ENCODE measurements at places on chromosomes 11 and 22.
A peak's percentile ranks its signal among the peaks of the same experiment; 100 is the strongest.

- no peak for DNase-seq
Observed at GRCh38 chr11:128326791-128327190, 260.6 kb downstream of the ETS1 start.

- no peak for DNase-seq
Observed at GRCh38 chr11:131925829-131926228, 555.4 kb downstream of the NTM start.

DNA sequence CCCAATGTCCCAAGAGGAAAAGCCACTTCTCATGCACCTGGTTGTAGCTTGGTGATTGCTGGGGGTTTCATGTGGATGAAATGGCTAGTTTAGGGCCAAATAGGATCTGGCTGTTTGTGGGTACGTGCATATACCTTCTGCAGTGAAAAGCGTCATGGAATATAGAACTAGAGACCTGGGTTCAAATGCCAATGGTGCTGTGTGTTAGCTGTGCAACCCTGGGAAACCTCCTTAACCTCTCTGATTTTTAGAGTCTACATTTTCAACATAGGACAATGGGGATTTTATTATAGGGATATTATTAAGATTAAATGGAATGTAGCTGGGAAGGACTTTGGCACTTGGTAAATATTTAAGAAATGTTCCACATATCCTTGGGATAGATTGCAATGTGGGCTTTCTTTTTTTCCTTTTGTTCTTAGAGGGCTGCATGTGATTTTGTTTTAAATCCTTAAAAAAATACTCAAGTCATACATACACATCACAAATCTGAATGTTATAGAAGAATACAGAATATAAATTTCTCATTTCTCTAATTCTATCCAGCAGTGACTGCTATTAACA is 112.6 kb upstream of the E2F8 start:
- no peak for DNase-seq

- DNase-seq = no peak
Observed at GRCh38 chr11:36148701-36149100, 140.5 kb downstream of the COMMD9 start.

GRCh38 chr11:64119700-64120099 is 46.2 kb downstream of the MACROD1 start:
- no peak for DNase-seq

- DNase-seq = no peak
Observed at GRCh38 chr11:115698243-115698642, 194.0 kb upstream of the CADM1 start.

DNA sequence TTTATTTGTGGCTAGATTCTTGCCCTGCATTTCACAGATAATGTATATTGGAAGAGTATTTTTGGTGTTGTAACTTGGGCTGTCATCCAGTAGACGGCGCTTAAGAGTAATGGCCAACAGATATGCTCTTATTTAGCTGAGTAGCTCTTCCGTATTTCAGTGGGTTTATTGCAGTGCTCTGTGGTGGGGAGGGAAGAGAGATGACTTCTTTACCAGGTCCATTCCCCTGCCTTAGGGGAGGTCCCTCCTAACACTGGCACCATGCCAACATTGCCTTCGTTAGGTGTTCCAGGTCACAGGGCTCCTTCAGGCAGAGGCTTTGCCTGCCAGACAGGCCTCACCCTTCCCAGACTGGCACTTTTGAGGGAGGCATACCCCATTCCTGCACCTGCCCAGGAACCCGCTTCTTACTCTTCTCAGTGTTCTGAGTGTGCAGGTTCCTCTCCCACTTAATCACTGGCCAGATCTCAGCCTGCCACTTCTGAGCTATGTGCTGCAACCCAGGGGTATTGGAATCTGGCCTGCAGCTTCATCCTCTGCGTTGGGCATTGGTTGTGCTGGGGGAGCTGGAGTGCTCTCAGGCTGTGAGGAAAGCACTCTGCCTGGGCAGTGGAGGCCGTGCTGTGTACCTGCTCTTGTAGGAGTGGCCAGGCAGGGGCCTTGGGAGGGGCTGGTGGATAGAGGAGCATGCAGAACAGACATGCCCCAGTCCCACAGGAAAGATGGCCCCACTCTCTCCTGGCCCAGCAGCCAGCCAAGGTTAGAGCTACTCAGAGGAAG is 29.4 kb upstream of the SLN start:
- DNase-seq = no peak

DNA sequence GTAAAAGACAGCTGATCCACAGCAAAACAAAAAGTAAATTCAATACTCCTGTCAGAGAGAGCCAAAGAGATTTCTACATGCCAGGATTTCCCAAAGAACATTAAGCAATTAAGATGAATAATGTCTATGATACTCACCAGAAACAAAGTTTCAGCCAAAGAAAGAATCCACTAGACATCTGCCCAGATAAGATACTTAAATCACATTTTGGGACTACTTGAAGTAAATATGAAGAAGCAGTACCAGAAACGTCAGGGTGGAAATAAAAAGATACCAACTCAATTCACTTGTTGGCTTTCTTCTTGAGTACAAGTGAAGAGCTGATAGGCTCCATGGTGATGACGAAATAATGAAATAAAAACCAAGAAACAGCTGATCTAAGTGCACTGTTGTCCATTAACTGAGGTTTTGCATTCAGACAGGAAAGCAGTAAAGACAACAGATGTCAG is 31.6 kb upstream of the ARHGAP32 start:
- no peak for DNase-seq

- peak; percentile 28 for DNase-seq
Observed at GRCh38 chr22:46770726-46771125, 8.3 kb downstream of the TBC1D22A start.

- DNase-seq = no peak
Observed at GRCh38 chr11:45259592-45259991, 26.5 kb downstream of the SYT13 start.

DNA sequence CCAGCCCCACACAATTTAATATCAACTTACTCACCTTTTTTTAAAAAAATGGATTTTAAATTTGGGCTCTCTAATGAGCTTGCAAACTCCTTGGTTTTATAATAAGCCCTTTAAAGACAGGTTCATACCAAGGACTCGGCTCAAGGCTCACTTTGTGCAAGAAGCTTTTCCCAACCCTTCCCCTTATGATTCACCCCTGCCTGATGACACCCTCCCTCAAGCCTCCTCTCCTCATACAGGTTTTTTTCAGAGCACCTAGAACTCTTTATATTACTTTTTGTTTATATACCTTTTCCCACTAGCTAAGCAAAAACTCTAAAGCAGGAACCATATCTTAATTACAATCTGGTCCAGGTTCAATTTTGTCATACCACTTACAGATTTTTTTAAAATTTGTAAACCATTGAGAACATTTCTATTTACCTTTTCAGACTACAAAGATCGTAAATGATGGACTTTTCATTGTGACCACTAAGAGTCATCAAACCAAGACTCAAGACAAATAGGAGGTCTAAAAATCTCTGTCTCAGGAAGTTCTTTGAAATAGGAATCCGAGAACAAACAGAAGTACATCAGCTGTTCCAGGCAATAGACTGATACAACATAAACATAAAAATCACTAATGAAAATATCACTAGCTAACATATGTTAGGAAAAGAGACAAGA is 13.1 kb upstream of the EXPH5 start:
- DNase-seq = no peak

DNA sequence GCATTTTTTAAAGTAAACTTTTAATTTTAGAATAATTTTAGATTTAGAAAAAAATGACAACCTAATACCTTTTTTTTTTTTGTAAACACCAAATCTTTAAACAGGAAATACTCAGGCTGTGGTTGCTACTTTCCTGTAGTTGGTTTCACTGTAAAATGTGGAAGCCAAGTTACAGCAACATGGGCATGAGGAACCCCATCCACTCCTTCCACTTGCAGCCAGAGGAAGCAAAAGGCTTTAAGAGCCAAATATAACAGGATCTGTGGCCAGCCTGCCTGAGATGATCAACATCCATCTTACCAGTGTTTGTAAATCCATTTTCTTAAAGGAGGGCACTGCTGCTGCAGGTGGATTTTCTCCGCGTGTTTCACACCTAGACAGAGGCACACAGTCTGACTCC is 66.2 kb downstream of the TNRC6B start:
- no peak for DNase-seq

- DNase-seq = no peak
Observed at GRCh38 chr11:44188643-44189042, 93.2 kb downstream of the EXT2 start.

- DNase-seq = no peak
Observed at GRCh38 chr11:3109921-3110706, 52.9 kb upstream of the CARS1 start.

DNA sequence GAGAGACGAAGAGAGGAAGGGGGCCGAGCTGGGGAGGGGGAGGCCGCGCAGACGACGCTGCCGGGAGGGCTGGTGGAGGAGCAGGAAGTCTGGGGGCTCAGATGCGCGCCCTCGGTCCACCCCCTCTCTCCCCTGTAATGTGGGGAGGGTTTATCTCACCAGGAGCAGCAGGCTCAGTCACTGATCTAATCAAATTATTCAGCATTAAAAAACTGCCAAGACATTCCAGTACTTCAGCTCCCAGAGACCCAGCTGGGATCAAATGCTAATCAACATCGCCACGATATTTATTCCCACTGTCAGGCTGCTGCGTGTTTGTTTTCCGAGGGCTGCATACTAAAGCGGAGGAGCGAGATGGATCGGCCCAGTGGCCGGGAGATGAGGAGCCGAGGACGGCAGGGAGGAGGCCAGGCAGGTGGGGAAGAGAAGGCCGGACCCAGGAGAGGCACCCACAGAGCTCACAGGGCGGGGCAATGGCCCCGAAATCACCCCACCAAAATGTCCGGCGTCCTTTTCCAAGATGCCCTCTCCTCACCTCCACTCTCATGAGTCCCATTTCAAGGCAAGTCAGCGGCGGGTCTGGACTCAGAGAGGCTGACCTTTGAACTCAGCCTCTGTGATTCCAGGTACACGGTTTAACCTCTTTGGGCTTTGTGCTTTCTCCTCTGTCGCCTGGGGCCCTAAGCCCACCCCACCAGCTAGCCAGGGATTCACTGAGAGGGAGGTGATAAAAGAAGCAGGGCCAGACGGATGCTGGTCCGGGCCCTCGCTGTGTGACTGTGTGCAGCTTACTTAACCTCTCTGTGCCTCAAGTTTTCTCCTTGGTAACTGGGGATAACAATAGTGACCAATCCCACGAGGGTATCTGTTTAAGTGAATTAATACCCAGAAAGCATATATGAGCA is 502.1 kb downstream of the MN1 start:
- DNase-seq = no peak

GRCh38 chr11:114953039-114953438 is 274.7 kb downstream of the NXPE2 start:
- no peak for DNase-seq

- no peak for DNase-seq
Observed at GRCh38 chr11:123093739-123094138, 31.8 kb upstream of the HSPA8 start.

DNA sequence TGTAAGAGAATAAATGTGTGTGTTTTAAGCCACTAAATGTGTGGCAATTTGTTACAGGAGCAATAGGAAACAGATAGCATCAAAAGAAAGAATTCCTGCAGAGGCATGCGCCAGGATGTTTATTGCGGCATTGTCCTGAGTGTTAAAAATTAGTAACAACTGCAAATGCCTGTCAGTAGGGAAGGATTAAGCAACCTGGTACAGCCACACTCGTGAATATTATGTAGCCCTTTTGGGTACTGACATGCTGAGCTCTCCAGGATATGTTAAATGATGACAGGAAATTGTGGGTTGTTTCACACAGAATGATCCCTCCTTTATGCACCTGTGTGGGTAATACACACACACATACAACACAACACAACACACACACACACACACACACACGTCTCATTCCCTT is 69.7 kb upstream of the MYOD1 start:
- DNase-seq = no peak

DNA sequence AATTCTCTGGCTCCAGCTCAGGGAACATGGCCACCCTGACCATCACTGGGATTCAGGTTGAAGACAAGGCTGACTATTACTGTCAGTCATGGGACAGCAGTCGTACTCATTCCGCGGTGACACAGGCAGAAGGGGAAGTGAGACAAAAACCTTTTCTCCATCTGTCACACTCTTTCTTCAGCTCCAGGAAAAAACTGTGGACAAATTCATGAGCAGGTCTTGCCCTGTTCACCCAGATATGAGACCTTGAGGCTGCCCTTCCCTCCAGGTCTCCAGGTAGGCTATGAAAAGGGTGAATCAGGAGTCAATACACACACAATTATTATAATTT is 39.4 kb upstream of the GGTLC2 start:
- no peak for DNase-seq

GRCh38 chr11:56855217-56855616 is 106.7 kb upstream of the OR9G4 start:
- no peak for DNase-seq

- DNase-seq = no peak
Observed at GRCh38 chr11:116782728-116783127, 5.1 kb downstream of the ZPR1 start.

- peak; percentile 63 for DNase-seq
Observed at GRCh38 chr11:121671283-121672168, 218.8 kb upstream of the SORL1-AS1 start.

- DNase-seq = no peak
Observed at GRCh38 chr22:45684169-45684568, 12.5 kb downstream of the ATXN10 start.

GRCh38 chr22:25569983-25570382 is 5.5 kb downstream of the GRK3 start:
- DNase-seq = no peak

- DNase-seq = no peak
Observed at GRCh38 chr11:133930767-133931448, 25.9 kb downstream of the IGSF9B start.

GRCh38 chr11:119828006-119828405 is 99.0 kb upstream of the NECTIN1 start:
- DNase-seq = no peak

DNA sequence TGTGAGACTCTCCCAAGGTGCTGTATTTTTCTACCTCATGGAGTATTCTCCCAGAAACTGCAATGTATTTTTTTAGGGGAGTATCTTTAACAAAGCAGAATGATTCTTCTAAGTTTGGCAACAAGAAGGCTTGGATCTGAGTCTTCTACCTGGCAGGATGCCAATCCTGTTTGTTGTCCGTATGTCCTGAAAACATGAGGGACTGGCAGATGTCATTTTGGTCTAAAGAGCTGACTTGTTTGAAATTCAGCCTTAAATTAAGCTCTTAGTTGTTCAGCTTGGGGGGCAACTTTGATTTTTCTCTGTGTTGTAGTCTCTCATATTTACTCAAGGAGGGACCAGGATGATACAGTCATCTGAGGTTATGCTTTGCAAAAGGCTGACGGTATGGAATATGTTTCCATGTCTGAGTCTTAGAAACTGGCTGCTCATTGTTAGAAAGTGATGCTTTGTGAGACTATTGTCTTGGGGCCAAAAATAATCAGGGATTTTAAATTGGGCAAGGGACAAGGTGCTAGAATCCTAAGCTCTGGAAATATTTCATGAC is 9.3 kb downstream of the MRPL16 start:
- no peak for DNase-seq

DNA sequence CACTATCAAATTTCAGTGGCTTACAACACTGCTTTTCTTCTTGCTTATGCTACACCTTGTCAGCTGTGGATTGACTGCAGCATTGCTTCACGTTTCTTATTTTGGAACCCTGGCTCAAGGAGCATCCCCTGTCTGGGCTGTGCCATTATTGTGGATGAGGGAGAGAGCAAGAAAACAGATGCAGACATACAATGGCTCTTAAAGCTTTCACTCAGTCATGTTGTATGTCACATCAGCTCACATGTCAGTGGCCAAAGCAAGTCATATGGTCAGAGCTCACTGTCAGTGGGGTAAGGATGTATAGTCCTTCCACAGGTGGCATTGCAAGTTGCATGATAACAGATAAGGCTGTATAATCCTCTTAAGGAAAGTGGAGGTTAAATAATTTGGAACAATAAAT is 10.0 kb downstream of the ARHGEF12 start:
- no peak for DNase-seq

Measured in caudate nucleus (tissue), 63 donors.